ENCODE measurements at places on chromosomes 3 and 15.

GRCh38 chr3:97438131-97438530 is 326.4 kb upstream of the ARL6 start:
- DNase-seq, result no peak

GRCh38 chr15:48479751-48480150 is 148.5 kb downstream of the DUT start:
- no peak for DNase-seq

DNA sequence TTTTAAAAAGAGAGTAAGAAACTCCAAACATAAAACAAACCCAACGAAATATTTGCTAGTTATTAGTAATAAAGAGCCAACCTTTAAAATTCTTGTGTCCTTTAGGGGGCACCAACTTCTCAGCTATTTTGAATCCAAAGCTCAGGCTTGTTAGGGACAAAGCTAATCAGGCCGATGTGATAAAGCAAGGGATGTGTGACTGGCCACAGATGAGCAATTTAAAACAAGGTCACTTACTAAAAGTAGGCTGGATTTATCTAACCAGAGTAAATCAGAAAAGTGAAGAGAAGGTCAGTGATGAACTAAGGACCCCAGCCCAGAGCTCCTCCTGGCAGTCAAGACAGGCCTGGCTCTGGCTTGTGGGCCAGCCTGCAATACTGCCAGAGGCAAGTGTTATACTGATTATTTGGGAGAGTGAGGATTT is 108.5 kb downstream of the CYP19A1 start:
- peak; percentile 27 for DNase-seq

DNA sequence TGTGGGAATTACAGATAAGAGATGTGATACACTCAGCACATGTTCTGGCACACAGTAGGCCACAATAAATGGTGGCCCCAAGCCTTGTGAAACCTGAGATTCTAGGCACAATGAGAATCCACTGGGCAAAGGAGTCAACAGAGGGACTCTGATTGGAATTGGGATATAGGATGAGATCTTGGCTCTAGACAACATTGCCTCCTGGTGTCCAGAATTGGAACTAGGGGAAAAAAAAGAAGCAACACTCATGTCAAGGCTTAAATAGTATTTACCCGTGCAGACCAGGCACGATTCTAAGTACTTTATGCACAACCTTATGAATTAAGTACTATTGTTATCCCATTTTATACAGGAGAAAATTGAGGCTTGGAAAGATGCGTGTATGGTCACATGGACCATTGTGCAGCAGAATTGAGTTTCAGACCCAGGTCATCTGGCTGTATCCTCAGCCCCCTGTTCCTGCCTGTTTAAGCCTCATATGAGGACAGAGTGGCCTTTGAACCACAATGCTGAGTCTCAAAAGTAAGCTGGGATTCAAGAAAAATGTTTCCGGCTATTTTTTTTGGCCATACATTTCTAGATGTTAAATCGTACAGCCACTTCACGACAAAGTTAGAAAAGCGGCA is 124.8 kb downstream of the SV2B start:
- peak; percentile 41 for DNase-seq

DNA sequence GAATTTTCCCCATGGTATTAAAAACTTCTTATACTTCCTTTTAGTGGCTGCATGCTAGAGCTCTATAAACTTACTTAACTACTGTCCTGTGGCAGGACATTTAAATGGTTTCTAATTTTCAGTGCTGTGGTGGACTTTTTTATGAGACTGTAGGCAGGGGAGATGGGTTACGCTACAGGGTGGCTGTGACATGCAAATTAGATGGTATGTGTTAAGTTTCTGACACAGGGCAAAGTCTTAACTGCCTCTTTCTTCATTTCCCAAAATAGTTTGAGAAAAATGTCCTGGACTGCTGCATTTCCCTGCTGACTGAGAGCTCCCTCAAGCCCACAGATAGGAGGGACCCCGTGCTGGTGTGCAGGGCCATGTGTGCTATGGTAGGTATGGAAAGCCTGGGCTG is 22.0 kb downstream of the TGM4 start:
- DNase-seq, result no peak

- no peak for DNase-seq
Measured at GRCh38 chr3:115226844-115227445, 79.9 kb upstream of the ZBTB20 start.

- DNase-seq, result no peak
Measured at GRCh38 chr3:194023501-194024280, 112.3 kb upstream of the HES1 start.

DNA sequence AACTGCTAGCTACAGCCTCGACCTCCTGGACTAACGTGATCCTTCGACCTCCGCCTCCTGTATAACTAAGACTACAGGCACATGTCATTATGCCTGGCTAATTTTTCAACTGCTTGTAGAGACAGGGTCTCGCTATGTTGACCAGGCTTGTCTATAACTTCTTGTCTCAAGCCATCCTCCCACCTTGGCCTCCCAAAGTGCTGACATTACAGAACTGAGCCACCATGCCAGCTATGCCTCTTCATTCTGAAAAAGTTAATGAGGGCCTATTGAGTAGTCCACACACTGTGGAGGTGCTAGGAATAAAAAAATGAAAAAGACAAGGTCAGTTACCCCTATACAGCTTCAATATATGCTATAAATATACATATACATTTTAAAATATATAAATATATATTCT is 18.3 kb upstream of the EPHA6 start:
- no peak for DNase-seq

GRCh38 chr3:177595530-177596188 is 398.4 kb upstream of the TBL1XR1 start:
- DNase-seq, result peak; percentile 93

DNA sequence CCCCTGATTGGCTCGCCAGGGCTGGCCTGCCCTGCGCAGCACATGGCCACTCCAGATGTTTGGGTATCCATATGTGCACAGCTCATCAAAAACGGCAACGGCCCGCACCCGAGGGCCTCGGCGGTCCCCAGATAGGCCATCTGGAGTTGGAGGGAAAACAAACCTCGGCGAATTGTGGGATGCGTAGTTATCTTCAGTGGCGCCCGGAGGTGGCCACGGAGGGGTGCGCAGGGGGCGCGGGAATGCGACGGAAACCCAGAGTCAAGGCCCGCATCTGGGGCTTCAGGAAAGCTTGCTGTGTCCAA is 156.5 kb downstream of the TLE3 start:
- no peak for DNase-seq

GRCh38 chr3:132972333-132972732 is 65.9 kb upstream of the TMEM108 start:
- peak; percentile 19 for DNase-seq

GRCh38 chr15:64574301-64575017 is 114.1 kb downstream of the ZNF609 start:
- peak; percentile 75 for DNase-seq

DNA sequence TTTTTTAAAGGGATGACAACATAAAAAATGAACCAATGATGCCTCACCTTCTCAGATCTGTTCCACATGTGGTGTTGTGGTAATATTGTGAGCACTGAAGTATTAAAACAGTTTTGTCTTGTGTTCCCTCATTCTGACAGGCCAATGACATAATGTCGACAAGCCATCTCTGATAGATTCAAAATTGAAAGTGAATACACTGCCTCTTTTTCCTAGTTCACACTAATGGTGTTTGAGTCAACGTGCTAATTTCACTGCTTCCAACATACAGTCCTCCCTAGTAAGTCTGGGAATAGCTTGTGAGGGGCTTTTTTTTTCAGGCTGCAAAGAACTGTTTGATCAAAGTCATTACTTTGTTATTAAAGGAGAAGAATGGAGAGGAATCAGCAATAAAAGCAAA is 82.8 kb downstream of the ROBO2 start:
- DNase-seq, result no peak

GRCh38 chr3:37491343-37491742 is 317.0 kb upstream of the LRRFIP2 start:
- DNase-seq, result no peak

DNA sequence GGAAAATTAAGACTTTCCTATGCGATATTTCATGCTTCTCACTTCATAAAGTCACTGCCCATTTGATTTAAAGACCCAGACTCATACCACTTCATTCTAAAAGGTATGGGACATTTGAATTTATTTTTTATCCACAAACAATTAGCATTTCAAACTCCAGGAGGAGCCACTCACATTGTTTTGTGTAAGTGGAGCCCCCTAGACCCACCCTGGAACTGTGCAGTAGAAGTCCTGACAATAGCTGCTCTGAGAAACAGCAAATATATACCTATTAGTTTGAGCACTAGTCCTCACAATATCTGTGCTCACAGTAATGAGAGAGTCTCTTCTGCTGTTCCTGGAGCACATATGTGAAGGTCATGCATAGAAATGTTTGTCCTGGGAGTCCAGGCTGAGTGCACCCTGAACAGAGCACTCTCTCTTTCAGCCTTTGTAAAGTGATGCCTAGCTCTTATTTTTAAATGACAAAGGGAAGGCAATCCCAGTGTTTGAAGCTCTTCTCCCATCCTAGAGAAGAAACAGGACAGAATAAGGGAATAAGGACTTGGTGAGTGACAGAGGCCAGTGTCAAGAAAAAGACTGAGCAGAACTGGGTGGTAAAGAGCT is 127.5 kb upstream of the STRIT1 start:
- DNase-seq, result no peak

- DNase-seq, result no peak
Measured at GRCh38 chr3:78221300-78221699, 1181.4 kb downstream of the ROBO2 start.

DNA sequence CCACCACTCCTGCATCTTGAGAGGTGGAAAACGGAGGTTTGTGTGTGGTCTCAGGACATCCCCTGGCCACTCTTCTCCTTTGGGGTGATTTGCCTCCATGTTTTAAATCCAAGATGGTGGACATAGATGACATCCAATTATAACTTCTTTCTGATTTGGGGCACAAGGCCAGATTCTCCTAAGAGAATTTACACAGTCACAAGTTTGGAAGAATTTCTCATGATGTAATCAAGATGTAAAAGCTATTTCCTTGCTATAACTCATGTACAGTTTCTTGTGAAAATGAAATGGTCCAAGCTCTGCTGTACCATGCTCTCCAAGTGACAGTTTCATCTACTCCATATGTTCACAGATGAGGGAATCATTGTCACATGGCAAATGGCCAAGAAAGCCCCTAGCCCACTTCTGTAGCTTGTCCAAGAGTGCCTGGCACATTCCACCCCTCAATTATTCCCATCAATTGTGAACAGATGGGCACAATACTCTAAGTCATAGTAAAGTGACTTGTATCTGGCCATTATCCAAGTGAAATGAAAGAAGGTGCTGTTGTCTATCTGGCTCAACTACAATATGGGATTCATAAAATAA is 134.6 kb upstream of the ROPN1 start:
- no peak for DNase-seq

DNA sequence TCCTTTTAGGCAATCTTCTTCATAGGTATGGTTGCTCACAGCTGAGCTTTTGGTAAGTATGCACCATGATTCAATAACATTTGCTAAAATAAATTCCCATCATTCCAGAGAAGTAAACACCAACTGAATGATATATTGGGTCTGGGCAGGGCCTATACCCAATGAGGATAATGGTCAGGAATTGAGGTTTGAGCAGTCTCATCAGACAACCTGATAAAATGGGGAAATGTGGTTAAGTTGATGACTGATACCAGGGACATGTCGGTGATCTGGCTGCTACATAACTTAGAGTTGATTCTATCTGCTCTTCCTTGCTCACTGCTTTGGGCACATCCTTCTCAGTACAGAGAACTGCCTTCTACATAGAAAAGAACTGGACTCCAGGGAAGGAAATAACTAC is 92.9 kb downstream of the GPR156 start:
- DNase-seq, result peak; percentile 61

DNA sequence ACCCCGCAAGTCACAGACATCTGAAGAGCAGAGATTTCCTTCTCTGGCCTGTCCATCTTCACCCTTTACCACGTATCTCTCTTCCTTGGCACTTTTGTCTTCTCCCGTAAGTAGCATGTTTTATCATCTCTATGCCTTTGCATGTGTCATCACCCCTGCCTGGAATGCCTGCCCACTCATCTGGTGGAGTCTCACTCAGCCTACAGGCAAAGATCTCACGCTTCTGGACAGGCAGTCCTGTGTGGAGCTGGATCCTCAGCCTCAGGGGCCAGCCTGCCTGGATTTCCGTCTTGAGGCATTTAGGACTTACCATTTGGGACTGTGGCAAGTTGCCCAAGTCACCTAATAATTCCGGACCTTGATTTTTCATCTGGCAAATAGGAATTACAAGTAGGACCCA is 114.3 kb upstream of the CACNA2D3 start:
- no peak for DNase-seq

DNA sequence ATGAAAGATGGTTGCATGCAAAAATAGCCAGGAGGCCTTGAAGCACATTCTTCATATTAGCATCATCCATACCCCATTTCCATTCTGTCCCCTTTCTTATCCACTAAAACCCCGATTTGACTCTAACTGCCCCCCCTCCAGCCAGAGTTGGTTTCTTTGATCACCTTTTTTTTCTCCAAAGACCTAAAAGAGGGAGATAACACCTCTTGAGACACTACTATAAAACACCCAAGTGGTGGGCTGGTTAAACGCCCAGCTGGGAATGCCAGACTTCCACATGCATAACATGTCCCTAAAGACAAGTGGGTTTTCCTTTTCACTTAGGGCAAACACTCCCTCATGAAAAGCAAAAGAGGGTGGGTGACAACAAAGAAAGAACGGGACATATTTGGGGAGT is 133.9 kb upstream of the WNT5A start:
- no peak for DNase-seq

GRCh38 chr15:71440489-71441110 is 325.3 kb downstream of the THSD4 start:
- DNase-seq, result peak; percentile 80

DNA sequence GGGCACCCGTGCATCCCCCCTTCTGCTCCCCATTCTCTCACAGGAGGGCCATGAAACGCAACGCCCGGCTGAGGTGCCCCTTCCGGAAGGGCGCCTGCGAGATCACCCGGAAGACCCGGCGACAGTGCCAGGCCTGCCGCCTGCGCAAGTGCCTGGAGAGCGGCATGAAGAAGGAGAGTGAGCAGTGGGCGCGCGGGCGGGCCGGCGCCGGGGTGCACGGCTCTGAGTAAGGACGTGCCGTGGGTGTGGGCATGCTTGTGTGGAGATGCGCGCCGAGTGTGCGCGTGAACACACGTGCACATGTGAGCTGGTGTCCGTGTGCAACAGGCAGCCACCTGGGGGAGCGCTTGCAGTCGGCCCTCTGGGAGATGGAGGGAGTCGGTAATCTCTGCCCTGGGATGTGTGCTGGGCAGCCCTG is 28.1 kb downstream of the NR1I2 start:
- peak; percentile 18 for DNase-seq

DNA sequence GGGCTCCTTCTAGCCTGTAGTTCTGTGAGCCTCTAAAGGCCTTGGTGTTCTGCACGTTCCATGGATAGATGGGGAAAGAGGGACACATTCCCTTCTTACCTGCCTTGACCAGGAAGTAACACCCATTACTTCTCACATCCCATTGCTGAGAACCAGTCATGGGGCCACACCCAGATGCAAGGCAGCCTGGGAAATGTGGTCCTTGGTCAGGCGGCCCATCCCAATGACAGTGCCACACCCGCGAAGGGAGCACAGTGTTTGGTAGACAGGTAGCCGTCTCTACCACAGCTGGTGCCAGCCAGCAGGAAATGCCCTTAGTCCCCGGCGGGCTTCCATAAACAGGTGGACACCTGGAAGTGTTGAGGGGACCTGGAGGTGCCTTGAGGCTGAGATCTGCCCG is 23.2 kb upstream of the LCTL start:
- no peak for DNase-seq

- DNase-seq, result no peak
Measured at GRCh38 chr3:4067893-4068292, 235.3 kb upstream of the SETMAR start.

GRCh38 chr3:27160146-27160545 is 209.0 kb downstream of the NEK10 start:
- no peak for DNase-seq

Measured in IMR-90 (cell line).